ENCODE measurements at places on chromosomes 1 and 21. TPM values are rescaled to one million over a fixed set of nuclear protein-coding genes. Genes with fewer than 3 reads are reported as not detected.

Gene SYCP1
- total RNA-seq = not detected

Gene DCST1
- not detected for total RNA-seq

Gene ATP6V1G3
- not detected for total RNA-seq

Gene SMYD2
- total RNA-seq = 16.9 TPM

Gene GPR3
- 0.46 TPM for total RNA-seq

Gene KRTAP8-1
- not detected for total RNA-seq

Gene COL9A2
- total RNA-seq = 0.82 TPM

Gene HLX
- total RNA-seq = 3.0 TPM

Gene KLF17
- 0.40 TPM for total RNA-seq

Gene MIGA1
- 19.3 TPM for total RNA-seq

Gene RGSL1
- not detected for total RNA-seq

Gene CDA
- total RNA-seq = not detected

Gene KIF17
- 3.2 TPM for total RNA-seq

DNA sequence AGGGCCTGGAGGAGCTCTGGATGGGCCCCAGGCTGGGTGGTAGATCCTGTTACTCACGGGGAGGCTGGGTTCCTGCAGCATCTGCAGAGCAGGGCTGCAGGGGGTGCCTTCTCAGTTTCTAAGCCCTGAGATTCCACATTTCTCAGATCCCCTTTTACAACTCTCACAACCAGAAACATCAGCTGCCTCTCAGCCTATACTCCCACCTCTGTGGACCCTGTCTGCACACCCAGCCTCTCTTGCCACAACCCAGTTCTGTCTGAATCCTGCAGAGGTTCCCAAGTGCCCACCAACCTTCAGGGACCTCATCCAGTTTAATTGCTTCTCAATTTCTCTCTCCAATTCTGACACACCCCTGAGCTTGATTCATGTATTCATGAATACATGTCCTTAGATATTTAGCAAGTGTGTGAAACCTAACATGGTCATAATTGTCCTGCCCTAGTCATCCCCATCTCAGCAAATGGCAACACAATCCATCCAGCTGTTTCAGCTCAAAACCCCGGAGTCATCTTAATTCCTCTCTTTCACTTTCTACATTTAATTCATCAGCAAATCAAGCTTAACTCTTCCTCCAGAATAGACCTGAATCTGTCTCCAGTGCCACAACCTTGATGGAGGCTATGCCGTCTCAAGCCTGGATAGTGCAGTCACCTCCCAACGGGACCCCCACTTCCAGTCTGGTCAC is 57.0 kb upstream of the NEK2 start:
- no peak for DNase-seq

- no peak for DNase-seq
Measured at GRCh38 chr21:21612466-21612865, 614.3 kb downstream of the NCAM2 start.

- DNase-seq = peak; percentile 21
Measured at GRCh38 chr21:45550522-45551210, 8.4 kb upstream of the SLC19A1 start.

DNA sequence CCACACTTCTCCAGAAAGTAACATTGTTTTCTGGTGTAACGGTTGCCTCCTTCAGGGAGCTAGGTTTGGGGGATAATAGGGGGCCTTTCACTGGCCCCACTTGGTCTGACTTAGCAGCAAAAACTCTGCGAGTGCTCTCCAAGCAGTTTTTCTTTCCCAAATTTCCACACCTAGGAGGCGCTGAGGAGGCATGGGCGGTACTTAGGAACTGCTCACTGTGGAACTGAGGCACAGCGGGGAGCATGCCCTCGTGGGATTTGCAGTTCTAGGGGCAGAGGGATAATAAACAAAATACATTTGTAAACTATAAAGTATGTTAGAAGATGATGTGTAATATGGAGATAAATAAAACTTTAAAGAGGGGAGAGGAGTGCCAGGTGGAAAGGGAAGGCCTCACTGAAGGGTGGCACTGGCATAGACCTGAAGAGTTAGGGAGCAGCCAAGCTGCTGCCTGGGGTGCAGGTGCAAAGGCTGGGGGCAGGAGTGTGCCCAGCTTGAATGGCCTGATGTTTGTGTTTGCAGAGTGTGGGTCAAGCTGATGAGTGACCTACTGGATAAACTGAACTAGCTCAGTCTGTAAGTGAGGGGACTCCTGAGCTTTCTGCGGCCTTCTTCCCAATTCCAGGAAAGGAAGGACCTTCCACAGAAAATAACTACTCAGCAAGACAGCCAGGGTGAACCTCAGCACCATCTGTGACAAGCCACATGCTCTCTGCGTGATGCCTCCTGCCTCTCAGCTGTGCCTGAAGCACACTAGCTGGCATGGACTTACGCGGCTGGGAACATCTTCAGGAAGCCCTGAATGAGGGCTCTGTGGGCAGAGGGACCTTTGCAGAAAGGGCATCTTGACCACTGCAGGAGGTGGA is 1.9 kb downstream of the EPHX1 start:
- peak; percentile 50 for DNase-seq

DNA sequence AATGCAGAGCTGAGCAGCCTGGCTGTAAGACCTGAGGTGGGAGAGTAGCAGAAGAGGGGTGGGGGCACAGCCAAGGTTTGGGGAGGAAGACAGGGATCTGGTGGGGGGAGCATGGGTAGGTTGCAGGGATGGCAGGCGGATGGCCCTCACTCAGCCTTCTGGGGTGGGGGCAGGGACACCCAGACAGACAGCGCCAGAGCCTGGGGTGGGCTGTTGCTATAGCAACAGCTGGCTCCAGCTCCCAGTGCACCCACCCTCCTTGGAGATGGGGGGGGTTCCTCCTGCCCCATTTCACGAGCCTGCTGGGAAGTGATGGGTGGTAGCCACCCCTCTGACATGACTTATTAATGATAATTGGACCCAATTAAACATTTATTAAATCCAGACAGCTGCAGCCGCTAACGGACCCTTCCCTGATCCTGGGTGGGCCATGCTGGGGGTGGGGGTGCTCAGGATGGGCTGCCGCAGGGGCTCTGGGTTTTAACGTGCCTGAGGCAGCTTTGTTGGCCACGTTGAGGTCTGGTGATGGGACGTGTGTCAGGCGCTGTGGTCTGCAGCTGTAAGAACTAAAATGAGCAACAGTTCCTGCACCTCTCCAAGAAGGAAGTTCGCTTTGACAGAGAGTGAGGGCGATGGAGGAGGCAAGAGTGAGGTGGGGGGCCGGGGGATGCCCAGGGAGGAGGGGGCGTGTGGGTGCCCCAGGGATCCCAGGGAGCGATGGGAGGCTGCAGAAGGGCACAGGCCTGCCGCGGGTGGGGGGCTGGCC is 19.4 kb downstream of the AGRN start:
- DNase-seq = no peak

- no peak for DNase-seq
Measured at GRCh38 chr21:44878053-44878982, 4.8 kb upstream of the PTTG1IP start.

GRCh38 chr1:238558156-238558555 is 667.4 kb upstream of the ZP4 start:
- no peak for DNase-seq

DNA sequence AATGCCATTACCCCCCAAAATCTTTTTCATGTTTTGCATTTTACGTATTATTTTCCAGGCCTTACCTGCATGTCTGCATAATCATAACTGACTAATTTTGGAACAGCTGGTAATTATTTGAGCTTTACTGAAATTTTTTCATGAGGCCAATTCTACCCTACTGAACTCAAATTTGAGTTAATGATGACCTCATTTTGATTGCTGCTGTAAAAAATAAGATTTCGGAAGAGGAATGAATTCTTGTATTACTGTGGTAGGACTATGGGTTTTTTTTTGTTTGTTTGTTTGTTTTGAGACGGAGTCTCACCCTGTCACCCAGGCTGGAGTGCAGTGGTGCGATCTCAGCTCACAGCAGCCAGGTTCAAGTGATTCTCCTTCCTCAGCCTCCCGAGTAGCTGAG is 2.6 kb upstream of the METTL18 start:
- no peak for DNase-seq

DNA sequence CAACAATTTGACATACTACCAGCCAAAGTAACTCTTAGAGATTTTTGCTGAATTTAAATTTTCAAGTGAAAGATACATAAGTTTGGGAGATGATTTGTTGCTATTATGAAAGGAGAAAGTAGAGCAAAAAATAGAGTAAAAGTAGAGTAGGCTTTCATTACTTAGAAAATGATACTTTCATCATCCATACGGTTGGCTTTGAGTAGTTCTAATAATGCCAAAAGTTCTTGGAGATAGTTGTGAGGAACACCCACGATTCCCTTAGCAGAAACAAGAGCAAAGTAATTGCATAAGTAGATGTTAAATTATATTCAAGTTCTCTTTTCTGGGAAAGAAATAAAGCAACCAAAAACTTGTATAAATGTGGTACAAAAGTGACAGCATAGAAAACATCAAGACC is 95.0 kb upstream of the VAV3 start:
- DNase-seq = no peak

GRCh38 chr1:61579802-61580201 is 145.1 kb downstream of the TM2D1 start:
- no peak for DNase-seq

GRCh38 chr1:111747947-111748346 is 7.8 kb upstream of the DDX20 start:
- DNase-seq = no peak

GRCh38 chr1:3186526-3186921 is 117.5 kb downstream of the PRDM16 start:
- peak; percentile 78 for DNase-seq

- no peak for DNase-seq
Measured at GRCh38 chr1:32150847-32151246, 28.6 kb upstream of the TXLNA start.

DNA sequence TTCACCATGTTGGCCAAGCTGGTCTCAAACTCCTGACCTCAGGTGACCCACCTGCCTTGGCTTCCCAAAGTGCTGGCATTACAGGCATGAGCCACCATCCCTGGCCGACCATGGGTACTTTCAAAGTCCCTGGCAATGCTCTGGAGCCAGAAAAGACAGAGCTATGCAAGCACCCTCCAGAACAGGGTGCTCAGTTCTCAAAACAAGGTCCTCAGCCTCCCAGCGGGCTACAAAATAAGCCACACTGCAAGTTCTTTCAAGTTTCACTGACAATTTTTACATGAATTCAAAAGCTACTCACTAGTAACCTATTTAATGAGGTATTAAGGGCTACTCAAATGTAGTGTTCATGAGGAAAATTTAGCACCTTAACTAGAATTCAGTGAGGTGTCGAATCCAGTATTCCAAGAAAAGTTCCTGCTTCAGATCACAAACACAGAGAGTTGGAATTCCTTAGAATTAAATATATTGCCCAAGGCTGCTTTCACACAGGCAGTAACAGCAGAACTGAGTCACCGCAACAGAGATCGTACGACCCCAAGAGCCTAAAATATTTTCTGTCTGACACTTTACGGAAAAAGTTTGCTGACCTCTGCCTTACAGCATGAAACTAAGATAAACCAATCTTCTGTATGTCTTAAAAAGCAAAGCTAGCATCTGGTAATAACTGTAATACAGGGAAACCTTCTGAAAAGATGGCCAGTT is 60.7 kb downstream of the HSF2BP start:
- DNase-seq = no peak

DNA sequence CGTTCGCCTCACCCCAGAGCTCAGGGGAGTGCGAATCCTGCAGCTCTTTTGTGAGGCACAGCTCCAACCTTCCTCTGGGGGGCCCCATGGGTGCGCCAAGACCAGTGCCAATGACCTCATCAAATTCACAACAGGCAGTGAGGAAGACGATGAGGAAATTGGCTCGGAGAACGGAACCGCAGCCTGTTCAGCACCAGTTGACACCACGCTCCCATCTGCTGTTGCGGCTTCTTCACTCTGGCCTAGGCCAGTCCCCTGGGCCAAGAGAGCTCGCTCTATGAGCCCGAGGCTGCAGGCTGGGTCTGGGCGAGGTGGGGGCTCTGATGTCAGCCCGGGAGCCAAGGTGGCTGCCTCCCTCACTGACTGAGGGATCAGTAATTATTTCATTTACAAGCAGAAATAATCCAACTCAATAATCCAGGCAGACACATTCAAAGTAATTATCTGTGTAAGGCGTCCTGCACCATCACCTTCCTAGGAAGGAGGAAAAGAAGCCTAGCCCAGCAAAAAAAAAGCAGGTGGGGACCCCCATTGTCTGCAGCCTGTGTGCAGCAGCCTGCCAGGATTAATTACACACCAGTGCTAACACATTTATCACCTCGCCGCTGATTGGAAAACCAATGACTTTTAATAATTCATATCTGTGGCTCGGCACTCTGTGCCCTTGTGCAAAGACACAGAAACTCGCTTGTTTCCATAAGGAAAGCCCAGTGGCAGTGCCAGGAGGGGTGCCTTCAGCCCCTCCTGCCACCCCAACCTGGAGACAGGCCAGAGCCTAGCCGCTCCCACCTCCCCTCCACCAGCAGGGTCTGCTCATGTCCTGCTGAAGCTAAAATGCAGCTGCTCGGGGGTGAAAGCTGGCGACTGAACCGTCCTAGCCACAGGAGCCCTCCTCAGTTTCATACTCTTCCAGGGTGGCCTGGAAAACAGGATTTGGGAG is 1.9 kb downstream of the PLEKHA6 start:
- DNase-seq = no peak

- DNase-seq = peak; percentile 43
Measured at GRCh38 chr1:172143384-172144055, 277.0 kb upstream of the C1orf105 start.

- DNase-seq = peak; percentile 73
Measured at GRCh38 chr1:196400478-196401451, 207.5 kb downstream of the KCNT2 start.

DNA sequence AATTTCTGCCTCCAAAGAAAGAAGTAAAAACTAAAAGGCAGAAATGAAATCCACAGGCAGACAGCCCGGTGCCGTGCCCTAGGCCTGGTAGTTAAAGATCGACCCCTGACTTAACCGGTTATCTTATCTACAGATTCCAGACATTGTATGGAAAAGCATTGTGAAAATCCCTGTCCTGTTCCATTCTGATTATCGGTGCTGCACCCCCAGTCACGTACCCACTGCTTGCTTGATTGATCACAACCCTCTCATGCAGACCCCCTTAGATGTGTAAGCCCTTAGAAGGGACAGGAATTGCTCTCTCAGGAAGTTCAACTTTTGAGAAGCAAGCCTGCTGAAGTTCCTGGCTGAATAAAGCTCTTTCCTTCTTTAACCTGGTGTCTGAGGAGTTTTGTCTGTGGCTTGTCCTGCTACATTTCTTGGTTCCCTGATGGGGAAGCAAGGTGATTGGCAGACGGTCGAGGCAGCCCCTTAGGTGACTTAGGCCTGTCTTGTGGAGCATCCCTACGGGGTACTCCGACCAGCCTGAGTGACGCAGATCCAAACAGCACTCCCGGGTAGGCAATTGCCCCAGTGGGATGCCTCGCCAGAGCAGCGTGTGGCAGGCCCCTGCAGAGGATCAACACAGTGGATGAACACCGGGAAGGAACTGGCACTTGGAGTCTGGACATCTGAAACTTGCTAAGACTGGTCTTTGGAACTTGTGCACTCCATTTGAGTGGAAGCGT is 111.2 kb upstream of the PPM1J start:
- DNase-seq = no peak

GRCh38 chr1:227939791-227940771 is 7.7 kb downstream of the WNT9A start:
- DNase-seq = no peak

- no peak for DNase-seq
Measured at GRCh38 chr1:76268341-76268740, 193.8 kb downstream of the ST6GALNAC3 start.

Measured in ovary (tissue), 10 donors.